Non-pigmented ciliary epithelial cell (primary cell): ENCODE measurements at places on chromosomes 12 and 14.

- no peak for DNase-seq
These were observed 886 bp upstream of the PRICKLE1 start for GRCh38 chr12:42590330-42590934.

- DNase-seq, result no peak
These were observed 134.4 kb downstream of the DACT1 start for GRCh38 chr14:58772116-58772515.

DNA sequence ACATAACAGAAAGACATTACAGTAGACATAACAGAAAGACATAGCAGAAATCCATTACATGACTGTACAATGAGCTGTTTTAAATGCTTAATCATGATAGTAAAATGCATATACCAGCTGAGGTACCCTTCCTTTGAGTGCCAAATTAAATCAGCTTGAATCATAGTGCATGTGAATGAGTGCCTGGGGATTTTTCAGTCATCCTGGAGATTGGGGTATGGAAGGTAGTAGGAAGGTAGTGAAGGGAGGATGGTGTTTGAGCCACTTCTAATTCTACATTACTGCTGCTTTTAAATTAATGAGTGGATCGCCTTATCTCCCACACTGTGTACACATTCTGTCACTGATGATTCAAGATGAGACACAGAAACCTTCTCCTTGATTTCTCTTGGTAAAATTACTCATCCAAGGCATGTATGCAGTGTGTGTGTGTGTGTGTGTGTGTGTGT is 534.2 kb downstream of the LRFN5 start:
- peak; percentile 41 for DNase-seq

DNA sequence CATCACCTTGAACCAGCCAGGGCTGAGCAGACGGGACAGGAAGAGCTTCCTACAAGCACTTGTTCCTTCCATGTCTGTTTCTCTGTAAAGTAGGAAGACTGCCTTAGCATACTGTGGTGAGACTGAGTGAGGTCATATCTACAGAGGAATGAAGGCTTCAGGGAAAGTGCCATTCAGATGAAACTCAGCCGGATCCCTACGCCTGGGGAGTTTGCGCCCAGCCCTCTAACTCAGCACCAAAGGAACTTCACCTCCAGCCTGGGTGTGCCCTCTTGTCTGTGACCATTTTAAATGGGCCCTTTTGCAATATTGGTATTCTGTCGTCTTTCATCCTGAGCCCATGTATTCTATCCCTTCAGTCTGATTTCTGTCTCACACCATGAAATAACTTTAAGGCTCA is 175.6 kb upstream of the FKBP4 start:
- DNase-seq, result no peak

GRCh38 chr14:64347748-64348147 is 40.4 kb upstream of the MTHFD1 start:
- no peak for DNase-seq

DNA sequence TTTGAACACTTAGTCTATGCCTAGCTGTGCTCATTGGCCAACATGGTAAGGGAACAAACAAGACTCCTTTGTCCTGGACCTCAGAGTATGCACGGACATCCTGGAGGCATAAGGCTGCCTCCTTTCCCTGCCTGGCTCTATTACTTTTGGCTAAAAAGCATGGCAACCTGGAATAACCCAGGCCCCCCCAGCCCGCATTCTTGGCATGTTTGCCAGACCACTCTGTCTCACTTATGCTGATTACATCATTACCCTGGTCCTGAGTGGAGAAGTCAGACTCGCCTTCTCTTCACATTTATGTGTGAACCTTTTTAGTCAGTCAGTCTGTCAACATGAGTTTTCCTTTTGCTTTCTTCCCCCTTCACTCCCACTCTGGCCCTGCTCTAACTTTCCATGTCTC is 58.0 kb upstream of the ELK3 start:
- peak; percentile 30 for DNase-seq

DNA sequence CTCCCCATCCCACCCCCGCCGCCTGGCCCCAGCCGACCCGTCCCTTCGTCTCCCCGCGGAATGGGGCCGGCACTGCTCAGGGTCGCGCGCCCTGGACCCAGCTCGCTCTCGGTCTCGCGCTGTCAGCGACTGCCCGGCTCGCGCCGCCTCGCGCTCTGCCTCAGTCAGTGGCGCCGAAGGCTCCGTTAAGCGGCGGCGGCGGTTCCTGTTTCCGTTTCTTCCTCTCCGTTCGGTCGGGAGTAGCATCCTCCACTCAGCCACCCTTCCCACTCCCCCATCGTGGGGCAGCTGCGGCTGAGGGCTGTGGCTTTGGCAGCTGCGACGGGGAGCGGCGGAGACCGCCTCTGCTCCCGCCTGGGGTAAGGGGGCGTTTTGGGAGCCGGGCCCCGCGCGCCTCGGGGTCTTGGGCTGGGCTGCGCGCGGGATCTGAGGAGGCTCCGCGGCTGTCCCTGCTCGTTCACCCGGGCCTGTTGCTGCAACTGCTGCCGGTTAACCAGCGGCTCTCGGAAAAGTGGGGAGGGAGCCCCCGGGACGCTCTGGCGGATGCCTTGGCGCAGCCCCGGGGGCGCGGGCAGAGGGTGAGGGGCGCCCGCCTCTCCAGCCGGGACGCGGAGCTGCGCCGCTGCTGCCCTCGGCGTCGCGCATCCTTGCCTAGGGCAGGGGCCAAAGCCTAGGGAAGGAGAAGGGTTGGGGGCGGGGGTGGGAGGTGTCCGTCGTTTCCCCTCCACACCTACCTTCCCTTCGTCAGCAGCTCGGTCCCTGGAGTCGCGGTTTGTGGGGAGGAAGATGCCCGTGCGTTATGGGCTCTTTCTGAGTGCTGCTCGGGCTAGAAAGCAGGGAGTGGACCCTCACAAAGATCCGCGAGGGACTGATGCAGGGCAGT is 567 bp downstream of the FUT8 start:
- DNase-seq, result no peak

DNA sequence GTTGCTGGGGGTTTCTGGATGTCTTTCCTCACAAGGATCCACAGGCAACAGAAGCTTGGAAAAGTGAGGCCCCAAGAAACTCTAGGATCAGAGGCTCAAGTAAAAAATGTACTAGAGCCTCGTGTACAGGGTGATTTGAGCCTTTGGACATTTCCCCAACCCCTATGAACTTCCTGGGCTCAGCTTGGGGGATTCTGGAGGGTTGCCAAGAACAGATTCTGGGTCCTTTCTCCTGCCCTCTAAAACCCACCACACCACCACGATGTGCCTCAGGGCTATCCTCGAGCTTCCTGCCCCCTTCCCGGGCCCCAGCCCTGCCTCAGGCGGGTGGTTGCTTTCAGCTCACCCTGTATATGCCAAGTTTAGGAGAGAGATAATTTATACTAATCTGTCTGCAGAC is 583 bp downstream of the FAM186B start:
- DNase-seq, result no peak

GRCh38 chr12:121033625-121034349 is 5.3 kb downstream of the OASL start:
- no peak for DNase-seq

- no peak for DNase-seq
These were observed 343.0 kb downstream of the BCAT1 start for GRCh38 chr12:24605916-24606315.

DNA sequence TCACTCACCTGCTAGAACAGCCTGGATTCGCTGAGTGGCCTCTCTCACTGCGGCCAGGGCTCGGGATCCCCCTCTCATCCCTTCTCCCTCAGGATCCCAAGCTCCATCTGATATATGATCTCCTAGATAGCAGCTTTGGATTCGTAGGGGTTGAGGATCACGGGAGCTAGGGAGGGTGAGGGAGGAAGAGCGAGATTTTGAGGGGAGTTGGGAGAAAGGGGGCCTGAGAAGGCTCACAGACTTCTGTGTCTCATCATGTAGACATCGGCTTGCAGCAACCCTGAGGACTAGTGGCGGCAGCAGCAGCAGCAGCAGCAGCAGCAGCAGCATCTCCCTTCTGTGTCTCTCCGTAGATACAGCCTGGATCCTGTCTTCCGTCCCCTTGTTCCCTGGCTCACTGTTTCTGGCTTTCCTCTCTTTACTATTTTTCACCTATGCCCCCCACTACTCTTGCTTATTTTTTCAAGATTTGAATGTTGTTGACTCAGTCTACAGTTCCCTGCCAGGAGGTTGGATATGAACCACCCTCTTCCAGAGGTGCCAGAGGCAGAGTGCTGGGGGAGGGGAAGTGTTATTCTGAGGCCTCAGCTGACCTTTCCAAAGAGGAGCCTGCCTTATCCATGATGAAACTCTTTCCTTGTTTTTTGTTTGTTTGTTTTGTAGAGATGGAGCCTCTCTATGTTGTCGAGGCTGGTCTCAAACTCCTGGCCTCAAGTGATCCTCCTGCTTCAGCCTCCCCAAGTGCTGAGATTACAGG is at the start of gene CIROP:
CIROP (minus strand) TSS at position 399 of the 757 bp plus-strand sequence; CDS start at position 330, 69 bp downstream.
- no peak for DNase-seq

- DNase-seq, result no peak
These were observed 8.0 kb downstream of the PXMP2 start for GRCh38 chr12:132695431-132695830.

GRCh38 chr14:89241934-89242651 is 174.9 kb downstream of the FOXN3 start:
- DNase-seq, result no peak

DNA sequence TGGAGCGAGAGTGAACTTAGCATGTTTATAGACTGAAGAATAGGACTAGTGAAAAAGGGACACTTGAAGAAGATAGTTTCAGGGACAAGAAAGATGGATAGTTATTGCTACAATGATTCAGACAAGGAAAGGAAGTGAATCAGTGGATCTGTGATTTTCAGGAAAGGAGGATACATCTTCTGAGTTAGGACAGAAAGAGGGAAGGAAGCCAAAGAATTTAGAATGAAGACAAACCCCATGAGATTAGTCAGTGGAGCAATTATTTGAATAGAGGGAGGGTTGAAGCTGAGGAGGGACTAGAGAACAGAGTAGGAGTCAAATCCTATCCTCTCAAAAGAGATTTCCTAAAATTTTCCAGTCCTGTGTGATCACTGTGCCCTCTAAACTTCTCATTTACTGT is 282.7 kb downstream of the AKAP6 start:
- no peak for DNase-seq

DNA sequence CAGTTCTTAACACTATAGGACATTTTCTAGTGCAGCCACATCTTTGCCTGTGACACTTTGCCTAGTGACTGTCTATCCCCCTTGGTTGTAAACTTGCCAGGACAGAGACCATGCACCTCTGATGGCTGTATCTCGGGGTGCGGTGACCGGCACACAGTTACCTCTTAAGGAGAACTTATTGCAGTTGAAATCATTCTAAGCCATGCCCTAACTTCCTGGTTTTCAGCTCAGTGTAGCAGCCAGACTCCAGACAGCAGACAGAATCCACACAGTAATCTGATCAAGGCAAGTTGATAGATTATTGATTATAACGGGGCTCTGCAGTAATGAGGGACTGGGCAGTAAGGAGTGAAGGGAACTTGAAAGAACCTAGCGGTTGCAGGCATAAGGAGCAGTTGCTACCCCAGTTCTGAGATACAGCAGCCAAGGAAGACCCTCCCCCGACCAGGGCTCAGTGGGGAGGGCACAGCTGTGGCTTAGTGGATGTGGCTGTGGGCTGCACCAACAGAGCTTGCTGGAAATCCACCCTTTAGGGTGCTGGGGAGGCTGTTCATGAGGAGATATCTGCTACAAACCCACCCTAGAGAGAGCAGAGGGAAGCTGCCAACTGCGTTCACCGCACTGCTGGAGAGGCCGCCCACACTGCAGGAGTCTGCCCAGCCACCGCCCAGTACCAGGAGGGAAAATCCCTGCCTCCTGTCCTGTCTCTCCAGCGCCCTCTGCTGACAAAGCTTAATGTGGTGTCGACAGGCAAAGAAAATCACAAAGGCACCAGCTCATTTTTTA is 58.2 kb upstream of the BEGAIN start:
- DNase-seq, result peak; percentile 44

GRCh38 chr14:31842899-31843298 is 234.2 kb upstream of the ARHGAP5 start:
- no peak for DNase-seq

GRCh38 chr12:94208622-94208966 is 60.2 kb downstream of the PLXNC1 start:
- DNase-seq, result no peak

GRCh38 chr12:51270951-51271518 is 820 bp upstream of the SMAGP start:
- DNase-seq, result peak; percentile 69

GRCh38 chr12:127078577-127079350 is 1188.2 kb upstream of the TMEM132C start:
- no peak for DNase-seq

DNA sequence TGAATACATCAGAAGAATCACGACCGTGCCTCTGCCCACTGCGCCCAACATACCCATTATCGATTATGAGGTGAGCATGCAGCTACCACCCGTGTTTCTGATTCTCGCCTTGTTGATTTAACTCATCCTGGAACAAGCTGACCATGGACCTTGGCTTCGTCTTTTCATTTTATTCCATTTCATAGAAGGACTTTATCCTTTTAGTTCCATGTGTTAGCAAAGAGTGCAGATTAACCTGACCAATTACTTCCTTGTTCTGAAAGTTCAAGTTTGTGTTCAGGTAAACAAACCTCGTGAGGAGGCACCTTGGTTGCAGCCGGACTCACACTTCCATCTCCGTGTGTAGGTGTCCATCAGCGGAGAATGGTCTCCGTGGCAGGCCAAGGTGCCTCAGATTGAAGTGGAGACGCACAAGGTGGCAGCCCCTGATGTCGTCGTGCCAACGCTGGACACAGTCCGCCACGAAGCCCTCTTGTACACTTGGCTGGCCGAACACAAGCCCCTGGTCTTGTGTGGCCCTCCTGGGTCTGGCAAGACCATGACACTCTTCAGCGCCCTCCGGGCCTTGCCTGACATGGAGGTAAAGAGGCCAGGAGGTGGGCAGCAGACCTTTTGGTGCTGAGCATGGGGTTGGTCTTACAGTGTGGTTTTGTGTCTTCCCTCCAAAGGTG is 52.2 kb downstream of the DYNC1H1 start:
- no peak for DNase-seq

- DNase-seq, result no peak
These were observed 63.6 kb downstream of the CRADD start for GRCh38 chr12:93740751-93741150.

DNA sequence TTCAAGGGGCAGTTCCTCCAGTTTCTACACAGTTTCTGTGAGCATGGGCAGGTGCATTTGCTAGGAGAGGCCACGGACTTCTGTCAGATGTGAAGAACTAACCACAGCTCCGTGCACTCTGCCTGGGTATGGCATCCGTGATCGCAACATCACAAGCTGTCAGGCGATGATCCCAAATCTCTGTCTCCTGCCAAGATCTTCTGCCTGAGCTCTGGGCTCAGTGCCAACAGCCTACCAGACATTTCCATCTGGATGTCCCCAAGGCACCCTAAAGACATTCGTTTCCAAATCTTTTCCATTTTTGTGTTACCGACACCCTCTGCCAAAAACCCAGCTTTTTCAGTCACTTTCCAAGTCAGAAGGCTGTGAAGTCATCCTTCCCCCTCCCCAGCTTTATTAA is 292.1 kb downstream of the GLT1D1 start:
- DNase-seq, result no peak
